ENCODE measurements at places on chromosomes 13 and 19.

DNA sequence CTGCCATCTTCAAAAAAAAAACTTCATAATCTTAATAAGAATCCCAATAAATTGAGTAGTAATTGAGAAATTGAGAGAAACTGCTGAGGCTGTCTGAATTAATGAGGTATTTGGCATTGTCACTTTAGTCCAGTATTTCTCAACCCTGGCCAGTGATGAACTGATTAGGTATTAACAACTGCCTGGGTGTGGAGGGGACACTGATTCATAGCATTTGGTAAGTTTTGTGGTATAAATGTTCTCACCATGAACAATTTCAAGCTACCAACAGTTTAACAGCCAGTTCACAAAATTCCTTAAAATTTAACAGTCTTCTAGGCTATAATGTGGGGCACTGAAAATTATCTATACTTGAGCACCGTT, 18.3 kb downstream of the GPC6 start:
- DNase-seq = no peak

GRCh38 chr19:570251-570686, 2.1 kb upstream of the BSG start:
- DNase-seq = no peak

DNA sequence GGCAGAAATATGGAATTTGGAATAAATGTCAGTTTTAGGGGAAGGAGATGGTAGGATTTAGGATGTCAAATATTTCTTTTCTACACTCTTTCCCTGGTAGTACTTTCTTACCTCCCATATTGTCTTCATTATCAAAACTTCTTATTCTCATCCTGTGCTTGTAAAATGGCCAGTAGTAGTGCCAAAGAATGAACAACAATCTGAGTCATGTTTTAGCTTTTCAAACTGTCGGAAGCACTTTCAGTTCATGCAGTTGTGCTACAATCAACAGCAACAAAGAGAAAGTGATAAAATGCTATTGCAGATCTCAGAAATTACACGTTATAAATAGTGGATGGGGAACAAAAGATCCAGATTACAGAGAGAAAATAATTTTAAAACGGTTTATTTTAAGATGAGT, 193.7 kb upstream of the RXFP2 start:
- no peak for DNase-seq

DNA sequence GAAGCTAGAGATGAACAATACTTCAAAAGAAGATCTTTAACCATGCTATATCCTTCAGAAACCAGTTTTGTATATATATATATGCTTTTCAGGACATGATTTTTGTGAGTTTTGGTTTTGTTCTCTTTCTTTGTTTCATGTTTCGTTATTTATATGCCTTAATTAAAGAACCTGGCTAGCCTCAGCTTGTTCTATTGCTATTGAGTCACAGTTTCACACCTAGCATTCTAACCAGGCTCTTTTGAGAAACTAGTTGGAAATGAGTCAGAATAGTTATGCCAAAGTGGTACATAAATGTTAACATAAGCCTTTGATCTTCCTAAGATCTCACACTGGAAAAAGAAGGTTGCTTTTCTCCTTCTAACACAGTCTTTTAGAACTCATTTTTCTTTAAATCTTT, 1925.2 kb downstream of the OLFM4 start:
- DNase-seq = no peak

DNA sequence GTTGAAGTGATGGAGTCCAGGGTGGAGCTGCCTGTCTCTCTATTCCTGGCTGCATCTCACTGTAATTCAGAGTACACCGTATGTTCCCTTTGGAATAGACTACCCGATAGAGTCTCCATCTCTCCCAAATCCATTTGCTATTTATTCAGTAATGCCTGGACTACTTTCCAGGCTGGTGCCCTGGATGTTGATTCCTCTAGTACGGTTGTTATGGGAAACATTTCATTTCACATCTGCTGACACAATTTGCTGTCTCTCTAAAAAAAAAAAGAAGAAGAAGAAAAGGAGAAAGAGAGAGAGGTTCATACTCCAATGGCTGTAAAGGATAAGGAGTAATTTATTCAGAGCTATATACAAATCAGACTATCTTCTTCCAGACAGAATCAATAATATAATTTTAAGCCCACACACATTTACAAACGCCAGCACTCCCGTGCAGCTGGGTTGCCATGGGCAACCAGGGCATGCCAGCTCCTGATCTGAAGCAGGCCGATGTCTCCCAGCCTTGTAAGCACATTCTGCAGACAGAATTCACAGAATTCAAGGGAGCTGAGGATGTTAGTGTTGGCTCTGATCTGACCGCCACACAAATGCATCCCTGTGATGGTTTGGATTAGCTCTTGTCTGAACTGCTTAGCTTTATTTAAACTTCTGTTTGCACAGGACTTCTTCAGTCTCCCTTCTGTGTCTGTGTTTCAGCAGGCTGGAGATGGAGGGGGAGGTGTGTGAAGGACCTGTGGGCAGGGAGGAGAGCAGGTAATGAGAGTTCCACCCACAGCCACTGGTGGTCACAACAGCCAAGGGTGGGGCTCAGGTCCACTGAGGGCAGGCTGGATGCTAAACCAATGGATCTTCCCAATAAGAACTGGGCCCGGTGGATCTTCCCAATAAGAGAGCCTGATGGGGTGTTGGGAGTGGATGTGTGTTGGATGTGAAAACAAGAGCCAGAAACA, 66.0 kb downstream of the TEX26 start:
- DNase-seq = no peak

All from stimulated activated CD8-positive, alpha-beta memory T cell treated with anti-CD3 and anti-CD28 coated beads, Interleukin-7, amount 100 ng/mL, for 4 hours (primary cell).